ENCODE measurements at places on chromosomes 4 and X. TPM values are rescaled to one million over a fixed set of nuclear protein-coding genes. Genes with fewer than 3 reads are reported as not detected.

Gene TLL1
- polyA plus RNA-seq = 0.28 TPM

- DNase-seq = peak; percentile 43
Observed at GRCh38 chr4:124636788-124637187, 75.7 kb downstream of the ANKRD50 start.

DNA sequence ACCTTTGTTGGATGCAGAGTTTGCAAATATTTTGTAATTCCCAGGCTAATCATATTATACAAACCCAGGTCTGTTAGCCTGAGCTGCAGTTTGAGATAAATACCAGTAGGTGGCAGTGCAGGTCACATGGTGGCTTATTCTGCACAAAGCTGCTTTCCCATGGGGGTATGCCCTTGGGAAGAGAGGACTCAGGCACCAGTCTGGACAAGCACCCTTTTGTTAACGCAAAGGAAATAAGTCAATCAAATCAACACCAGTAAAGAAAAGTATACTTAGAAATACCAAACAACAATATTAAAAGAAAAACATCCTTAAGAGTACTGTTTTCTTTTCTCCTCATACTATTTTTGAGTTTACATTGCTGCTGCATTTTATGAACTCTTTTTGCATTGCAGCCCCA, 389.0 kb upstream of the ZFP42 start:
- DNase-seq = peak; percentile 45

DNA sequence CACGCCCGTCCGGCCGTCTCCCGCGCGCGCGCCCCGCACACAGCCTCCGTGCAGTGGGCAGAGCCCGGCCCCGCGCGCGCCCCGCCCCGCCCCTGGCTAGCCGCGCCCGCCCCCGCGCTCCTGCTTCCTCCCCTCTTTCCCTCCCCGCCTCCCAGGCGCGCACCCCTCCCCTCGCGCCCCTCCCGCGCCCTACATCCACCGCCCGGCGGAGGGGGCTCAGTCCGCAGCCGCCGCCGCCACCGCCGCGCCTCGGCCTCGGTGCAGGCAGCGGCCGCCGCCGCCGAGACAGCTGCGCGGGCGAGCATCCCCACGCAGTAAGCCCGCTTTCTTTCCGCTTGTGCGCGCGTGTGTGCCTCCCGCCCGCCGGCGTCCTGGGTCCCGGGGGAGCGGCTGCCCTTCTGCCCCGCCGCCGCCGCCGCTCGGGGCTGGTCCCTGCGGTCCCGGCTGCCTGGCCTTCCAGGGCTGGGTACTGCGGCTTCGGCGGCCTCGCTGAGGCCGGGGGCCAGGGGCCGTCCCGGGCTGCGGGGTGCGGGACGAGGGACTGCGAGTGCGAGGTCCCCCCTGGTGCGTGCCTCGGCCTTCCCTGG, at the start of gene FHL1:
FHL1 (plus strand) TSS at position 219 of the 587 bp plus-strand sequence.
- peak; percentile 29 for DNase-seq

DNA sequence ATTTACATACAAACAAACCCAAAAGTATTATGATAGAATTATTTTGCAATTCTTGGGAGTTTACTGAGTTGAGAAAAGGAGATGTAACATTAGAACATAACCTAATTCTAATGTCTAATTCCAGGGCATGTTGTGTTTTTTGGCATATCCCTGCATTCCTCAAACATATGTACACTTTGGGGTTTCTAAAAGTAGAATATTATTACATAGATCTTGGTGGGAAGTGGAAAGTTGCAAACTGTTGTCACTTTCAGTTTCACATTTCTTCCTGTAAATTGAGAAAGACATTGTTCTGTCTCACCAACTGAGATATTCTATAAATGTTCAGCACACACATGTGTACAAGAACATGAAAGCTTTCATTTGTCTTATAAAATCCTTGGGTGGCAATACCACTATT, 24.4 kb upstream of the GBA3 start:
- DNase-seq = no peak

- no peak for DNase-seq
Observed at GRCh38 chr4:8200302-8200975, 1.3 kb downstream of the SH3TC1 start.

DNA sequence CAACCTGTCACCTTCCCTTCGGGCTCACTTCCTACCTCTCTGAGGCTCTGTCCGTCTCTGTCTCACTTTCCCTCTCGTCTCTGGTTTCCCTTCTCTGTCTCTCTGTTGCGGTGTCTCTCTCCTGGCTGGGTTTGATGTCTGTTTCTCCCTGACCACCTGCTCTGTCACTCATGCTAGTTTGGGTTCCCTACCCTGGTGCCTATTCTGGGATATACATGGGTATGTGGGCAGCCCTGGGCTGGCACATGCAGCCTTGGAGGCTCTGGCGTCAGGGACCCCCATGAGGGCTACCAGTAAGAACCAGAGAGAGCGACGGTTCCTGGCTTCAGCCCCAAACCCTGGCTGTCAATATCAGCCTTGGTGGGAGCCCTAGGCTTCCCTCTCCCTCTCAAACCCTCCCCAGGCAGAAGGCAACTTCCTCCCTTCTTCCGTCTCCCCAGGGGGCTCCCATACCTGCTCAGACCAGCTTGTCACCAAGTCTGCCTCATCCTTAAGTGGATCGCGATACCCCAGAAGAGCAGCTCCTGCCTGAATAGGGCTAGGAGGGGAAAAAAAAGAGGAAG, 314 bp downstream of the DNASE1L1 start:
- DNase-seq = no peak

Data from kidney (tissue), 22 donors.